Suppressor macrophage treated with lipopolysaccharide for 1 hour (primary cell): ENCODE measurements at places on chromosomes 11 and 22.

GRCh38 chr11:94322501-94322900 lies 18.1 kb downstream of the IZUMO1R start:
- DNase-seq = no peak

GRCh38 chr11:72208281-72208680 lies 8.3 kb upstream of the FOLR2 start:
- DNase-seq = peak; percentile 82

- DNase-seq = no peak
Measured at GRCh38 chr11:48064306-48064705, 83.9 kb downstream of the PTPRJ start.

DNA sequence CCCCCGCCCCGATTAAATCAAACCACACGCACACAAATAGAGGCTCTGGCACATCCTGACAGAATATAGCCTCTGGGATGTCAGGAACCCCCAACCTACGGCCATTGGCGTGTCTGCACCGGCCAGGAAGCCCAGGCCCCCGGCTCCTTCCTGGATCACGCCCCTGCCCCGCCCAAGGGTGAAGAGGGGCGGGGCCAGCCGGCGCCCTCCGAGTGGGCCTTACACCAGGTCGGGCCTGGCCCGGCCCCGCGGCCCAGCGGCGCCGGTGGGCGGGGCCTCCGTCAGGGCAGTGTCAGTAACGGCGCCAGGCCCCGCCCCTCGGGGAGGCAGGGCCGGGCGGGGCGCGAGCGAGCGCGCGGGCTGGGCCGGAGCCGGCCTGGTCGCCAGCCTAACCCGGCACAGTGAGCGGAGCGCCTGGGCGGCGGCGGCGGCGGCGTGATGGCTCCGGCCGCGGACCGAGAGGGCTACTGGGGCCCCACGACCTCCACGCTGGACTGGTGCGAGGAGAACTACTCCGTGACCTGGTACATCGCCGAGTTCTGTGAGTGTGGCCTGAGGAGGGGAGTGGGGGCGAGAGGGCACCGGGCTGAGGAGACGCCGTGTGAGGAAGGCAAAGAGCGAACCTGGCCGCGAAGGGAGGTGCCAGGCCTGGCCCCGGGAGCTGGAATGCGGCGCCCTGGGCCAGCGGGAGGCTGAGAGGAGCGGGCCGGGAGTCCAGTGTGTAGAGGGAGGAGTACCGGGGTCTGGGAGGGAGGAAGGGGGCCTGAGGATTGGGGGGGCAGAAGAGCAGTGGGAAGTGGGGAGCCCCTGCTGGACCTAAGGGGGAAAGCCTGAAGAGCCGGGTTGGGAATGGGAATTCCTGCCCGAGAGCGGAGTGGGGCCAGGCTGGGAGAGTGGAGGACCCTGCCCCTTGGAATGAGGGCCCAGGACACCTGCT lies at the start of gene ACER3:
Gene ACER3, plus strand, starts transcription at position 380 of the 937 bp plus-strand sequence. Its CDS starts 59 bp downstream, at position 439.
- peak; percentile 98 for DNase-seq

GRCh38 chr11:132773751-132774150 lies 758.5 kb downstream of the OPCML start:
- DNase-seq = no peak

DNA sequence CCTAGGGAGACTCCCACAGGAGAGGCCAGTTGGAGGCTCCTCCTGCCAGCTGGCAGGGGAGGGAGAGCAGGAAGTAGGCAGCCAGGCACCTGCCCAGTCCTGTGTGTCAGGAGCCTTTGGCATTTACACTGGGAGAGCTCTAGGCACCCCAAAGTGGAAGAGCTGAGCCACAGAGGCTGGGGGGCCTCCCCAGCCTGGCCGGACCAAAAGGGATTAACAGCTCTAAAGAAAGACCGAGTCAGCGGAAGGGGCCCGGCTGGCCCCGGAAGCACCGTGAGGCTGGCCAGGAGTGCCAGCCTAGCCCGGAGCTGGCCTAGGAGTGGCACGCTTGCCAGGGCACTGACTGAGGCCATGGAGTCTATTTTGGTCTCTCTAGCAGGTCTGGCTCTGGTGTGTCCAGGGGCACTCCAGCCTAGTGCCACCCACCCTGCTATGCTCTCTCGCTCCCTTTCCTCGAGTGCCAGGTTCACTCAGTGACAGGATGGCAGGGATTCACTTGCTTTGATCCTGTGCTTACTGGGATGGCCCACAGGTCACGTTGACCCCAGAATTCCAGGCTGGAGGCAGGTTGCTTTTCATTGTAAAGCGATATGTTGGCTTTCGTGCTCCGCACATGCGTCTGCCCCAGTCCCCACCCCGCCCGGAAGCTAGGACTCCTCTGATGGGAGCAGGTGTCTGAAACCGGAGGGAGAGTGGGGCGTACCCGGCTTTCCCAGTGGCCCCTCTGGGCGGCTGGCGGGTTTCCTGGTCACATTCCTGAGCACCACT lies 3.3 kb upstream of the KMT5B start:
- DNase-seq = no peak

- no peak for DNase-seq
Measured at GRCh38 chr11:113389272-113389671, 1.7 kb downstream of the ANKK1 start.

- DNase-seq = no peak
Measured at GRCh38 chr11:92762121-92762540, 207.3 kb upstream of the MTNR1B start.

GRCh38 chr11:94700622-94701021 lies 67.5 kb upstream of the AMOTL1 start:
- DNase-seq = no peak

GRCh38 chr11:122556605-122557004 lies 98.9 kb upstream of the UBASH3B start:
- DNase-seq = no peak
